M059J (cell line): ENCODE measurements at places on chromosomes 4 and X.

DNA sequence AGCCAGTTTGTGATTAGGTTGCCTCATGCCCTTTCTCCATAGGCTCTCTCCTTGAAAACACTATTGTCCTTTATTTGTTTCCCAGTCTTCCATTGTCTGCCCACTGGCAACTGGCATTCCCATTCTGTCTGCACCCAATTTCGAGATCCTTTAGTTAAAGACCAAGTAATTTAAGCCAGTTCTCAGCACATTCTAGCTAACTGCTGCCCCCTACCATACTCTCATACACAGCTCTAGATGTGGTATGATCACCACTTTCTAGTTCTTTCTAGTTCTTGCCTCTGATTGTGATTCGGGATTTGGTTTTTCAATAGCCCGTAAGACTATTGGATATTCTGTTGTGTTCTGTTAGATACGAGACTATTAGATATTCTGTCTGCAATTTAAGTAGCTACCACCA, 135.8 kb upstream of the TRPC5 start:
- no peak for DNase-seq

GRCh38 chr4:141885112-141885511, 248.7 kb downstream of the IL15 start:
- no peak for DNase-seq

DNA sequence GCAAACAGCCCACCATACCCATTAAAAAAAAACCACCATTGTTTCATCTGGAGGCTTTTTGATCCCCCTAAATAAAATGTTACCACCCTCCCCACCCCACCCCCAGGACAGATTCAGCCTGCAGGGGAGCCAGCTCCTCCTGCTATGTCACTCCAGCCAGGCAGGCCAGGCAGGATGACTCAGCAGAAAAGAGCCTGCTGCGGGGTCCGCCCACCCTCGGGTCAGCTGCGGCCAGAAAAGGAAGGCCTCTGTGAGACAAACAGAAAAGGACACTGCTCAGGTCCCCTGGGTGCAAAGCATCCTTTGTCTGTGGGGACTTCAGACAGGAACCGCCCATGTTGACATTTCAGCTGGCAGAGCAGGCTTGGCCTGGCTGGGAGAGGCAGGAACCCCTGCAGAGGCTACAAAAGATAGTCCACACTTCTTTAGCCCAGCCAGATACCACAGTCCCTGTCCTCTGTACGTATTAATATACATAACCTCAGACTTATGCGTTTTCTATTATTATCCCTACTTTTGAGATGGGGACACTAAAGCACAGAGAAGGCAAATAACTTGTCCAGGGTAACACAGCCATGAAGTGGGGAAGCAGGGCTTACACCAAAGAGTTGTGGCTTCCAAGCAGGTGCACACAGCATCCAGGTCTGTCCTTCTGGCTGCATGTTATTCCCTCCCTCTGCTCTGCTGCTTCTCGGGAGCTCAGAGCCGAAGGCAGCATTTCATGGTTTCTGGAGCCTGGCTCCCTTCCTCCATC, 147.7 kb downstream of the CPEB2 start:
- DNase-seq: peak; percentile 81

DNA sequence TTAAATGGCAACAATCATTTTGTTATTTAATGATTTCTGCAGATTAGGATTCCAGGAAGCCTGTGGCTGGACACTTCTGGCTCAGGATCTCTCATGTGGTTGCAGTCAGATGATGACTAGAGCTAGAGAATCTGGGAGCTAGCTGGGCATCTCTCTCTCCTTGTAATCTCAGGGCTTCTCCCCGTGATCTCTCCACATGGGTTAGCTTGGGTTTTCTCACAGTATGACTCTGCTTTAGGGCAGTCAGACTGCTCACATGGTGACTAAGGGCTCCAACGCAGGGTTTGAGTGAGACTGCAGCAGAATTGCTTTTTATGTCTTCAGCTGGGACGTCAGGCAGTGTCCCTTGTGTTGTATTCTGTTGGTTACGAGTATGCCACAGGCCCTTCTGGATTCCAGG, 361.4 kb downstream of the CBLL2 start:
- DNase-seq: peak; percentile 13

- peak; percentile 71 for DNase-seq
Measured at GRCh38 chr4:150518559-150518958, 63.4 kb upstream of the MAB21L2 start.

GRCh38 chrX:150044556-150044955, 106.3 kb upstream of the EOLA2 start:
- peak; percentile 82 for DNase-seq

- DNase-seq: no peak
Measured at GRCh38 chr4:145217349-145217748, 37.0 kb upstream of the OTUD4 start.

DNA sequence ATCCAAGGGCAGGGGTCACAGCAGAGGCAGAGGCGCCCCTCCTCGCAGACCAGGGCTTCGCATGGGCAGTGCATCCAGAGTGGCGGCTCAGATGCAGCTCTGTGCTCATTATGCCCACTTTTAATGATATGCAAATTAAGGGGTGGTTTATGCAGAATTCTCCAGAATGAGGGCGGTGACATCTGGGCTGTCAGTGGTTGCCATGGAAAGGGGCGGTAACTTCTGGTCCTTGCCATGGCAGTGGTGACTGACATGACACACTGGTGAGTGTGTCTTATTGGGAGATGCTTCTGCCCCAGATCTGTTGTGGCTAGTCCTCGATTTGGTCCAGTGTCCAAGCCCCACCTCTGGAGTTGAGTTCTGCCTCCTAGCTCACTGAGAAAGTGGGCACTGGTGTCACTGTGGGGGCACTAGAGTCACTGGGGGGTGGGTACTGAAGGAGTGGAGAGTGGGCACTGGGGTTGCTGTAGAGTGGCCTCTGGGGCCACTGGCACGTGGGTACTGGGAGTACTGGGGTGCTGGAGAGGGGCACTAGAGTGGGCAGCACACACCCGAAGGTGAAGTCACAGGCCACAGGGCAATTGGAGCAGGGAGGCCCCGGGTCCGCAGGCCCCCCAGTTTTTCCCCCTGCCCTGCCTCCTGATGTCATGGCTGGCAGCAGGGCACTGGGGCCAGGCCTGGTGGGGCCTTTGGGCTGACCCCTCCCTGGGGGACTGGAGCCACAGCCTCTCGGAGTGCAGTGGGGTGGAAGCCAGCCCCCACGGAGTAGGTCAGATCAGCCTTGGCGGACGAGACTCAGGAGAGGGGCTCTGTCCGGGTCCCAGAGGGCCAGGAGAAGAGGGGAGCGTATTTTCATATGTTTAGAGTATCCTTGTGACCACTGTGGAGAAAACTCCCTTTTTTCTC, 98.6 kb upstream of the NKX1-1 start:
- peak; percentile 15 for DNase-seq

DNA sequence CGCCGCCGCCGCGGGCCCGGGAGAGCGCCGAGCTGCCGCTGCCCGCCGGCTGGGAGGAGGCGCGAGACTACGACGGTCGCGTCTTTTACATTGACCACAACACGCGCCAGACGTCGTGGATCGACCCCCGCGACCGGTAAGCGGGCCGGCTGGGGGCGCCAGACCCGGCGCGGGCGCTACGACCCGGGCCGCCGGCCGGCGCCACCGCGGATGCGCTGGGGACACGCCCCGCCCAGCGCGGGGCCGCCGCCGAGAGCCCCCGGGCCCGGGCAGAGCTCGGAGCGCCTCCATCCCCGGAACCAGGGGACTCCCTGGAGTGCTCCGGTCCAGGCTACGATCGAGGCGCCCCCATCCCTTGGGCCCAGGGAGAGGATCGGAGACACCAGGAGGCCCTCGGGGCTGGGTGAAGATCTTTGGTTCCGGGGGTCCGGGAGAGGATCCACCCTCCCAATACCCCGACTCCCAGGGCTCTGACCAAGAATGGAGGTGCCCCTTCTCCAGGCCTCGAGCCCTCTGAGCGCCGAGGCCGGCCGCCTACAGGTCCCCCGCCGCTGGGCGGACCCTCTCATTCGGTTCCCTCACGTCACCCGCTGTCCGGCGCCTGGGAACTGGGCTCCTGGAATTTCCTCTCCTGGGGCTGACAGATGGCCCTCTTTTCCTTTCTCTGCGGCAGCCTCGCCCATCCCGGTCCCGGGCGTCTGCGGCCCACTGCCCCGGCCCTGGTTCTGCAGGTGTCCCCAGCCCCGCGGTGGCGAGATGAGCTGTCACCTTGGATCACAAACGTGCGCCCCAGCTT, 48.8 kb downstream of the CLDN34 start:
- DNase-seq: peak; percentile 54

- DNase-seq: no peak
Measured at GRCh38 chr4:11910812-11911211, 482.1 kb upstream of the HS3ST1 start.

GRCh38 chr4:87251106-87251505, 30.7 kb upstream of the KLHL8 start:
- no peak for DNase-seq

- peak; percentile 4 for DNase-seq
Measured at GRCh38 chrX:35726176-35726575, 72.0 kb upstream of the MAGEB16 start.

DNA sequence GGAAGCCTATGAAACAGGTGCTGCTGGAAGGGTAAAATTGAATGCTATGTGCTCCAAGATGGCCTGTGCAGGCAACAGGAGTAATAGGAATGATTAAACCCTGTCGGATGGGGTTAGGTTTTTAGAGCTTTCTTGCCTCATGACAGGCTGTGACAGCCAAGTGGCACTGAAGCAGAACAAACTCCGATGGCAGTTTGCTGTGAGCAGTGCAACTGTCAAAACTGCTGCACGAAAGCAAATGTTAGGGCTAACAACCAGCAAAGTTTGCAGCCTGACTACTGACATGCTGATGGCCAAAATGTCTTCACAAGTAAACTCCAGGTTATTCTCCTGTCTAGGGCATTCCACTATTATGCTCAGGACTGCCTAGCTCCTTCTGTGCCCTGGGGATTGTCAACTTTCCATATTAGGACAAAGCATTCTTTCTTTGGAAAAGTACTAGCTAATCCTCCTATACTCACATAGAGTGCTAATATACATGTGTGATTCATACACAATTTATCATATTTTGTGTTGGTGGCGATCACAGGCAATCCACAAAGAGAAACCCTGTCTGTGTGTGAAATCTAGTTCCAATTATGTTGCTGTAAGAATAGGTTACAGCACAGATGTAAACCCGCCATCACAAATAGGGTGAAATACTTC, 486.6 kb upstream of the TENM3 start:
- no peak for DNase-seq
